AML-193 (cell line): ENCODE measurements at places on chromosomes 7 and 10.
A peak's percentile ranks its signal among the peaks of the same experiment; 100 is the strongest.

GRCh38 chr7:14125998-14126397, 136.5 kb upstream of the ETV1 start:
- DNase-seq = no peak

DNA sequence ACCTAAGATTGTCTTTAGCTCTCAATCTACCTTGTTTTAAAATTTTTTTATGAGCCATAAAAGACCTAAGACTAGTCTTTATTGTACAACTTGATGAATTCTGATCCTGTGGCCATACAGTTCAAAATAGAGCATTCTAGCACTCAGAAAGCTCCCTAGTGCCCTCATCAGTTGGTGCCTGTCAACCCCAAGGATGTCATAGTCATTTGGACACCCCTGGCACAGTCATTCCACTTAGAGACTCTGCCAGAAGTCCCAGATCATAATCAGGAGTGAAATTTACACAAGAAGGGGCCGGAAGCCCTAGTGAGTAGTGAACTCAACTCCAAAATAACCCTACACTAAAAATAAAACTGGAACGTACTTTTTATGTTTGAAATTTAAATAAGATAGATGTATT, 80.0 kb upstream of the INSIG1 start:
- DNase-seq = no peak

GRCh38 chr7:50182759-50183158, 89.7 kb upstream of the ZPBP start:
- peak; percentile 73 for DNase-seq

- no peak for DNase-seq
Measured at GRCh38 chr10:20677340-20677739, 219.8 kb downstream of the NEBL start.

GRCh38 chr7:158650821-158651225, 53.8 kb downstream of the NCAPG2 start:
- DNase-seq = no peak

GRCh38 chr7:126450269-126450671, 802.5 kb downstream of the GRM8 start:
- peak; percentile 18 for DNase-seq

- no peak for DNase-seq
Measured at GRCh38 chr10:63414481-63415260, 51.1 kb downstream of the JMJD1C start.

- DNase-seq = peak; percentile 13
Measured at GRCh38 chr7:152512706-152513105, 76.9 kb upstream of the KMT2C start.

DNA sequence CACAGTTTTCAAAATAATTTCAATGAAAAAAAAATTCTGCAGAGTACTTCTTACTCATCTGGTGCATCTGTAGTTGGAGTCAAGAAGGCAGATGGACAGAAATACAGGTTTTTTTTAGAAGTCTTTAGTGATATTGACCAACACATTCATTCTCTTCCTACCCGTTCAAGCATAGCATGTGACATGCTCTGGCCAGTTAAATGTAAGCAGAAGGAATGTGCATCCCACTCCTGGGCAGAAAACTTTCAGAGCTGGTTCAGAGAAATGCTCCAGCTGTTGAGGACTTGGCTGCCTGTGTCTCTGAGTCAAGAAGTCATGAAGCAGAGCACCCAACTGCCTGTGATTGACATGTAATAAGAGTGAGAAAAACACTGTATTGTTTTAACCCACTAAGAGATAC, 665.3 kb upstream of the IGFBP3 start:
- DNase-seq = no peak

GRCh38 chr10:68251625-68252495, 19.9 kb upstream of the ATOH7 start:
- no peak for DNase-seq

DNA sequence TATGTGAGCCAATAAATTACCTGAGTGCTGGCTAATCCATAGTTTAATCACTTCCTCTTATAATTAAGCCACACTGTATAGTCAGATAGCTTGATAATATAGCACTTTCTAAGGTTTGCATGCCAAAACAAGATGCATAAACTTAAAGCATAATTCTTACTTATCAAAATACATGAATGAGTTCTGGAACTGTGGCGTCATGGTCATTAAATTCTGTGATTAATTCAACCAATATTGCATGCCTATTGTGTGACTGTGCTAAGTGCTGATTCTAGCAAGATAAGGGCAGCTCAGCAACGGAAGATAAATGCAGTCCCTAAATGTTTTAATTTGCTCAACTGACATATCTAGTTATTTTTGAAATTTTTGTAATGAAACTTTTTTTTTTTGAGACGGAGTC, 29.7 kb downstream of the HOXA1 start:
- no peak for DNase-seq

GRCh38 chr7:80918399-80918798, 452 bp downstream of the SEMA3C start:
- no peak for DNase-seq

DNA sequence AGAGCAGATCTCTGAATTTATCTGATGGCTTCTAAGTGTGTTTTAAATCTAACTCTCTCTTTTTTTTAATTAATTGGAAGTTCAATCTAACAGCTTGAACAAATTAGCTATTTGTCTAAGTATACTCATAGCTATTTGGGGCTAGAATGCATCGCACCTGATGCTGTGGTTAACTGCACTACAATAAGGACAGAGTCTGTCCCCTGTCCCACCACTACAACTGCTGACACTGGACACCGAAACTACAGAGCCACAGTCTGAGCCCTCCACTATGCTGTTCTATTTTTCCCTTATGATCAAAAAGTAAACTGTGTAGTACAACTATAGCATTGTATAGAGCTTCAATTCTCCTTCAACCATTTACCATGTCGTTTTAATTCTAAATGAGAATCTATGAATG, 89.4 kb upstream of the AHR start:
- no peak for DNase-seq

DNA sequence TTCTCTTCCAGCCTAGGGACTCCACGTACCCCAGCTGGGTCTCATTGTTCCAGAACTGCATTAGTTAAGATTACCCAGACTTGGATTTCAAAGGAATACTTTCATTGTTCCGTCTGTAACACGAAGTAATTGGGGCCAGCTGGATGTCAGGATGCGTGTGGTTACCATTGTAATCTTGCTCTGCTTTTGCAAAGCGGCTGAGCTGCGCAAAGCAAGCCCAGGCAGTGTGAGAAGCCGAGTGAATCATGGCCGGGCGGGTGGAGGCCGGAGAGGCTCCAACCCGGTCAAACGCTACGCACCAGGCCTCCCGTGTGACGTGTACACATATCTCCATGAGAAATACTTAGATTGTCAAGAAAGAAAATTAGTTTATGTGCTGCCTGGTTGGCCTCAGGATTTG, 21.0 kb downstream of the LRRC17 start:
- no peak for DNase-seq

DNA sequence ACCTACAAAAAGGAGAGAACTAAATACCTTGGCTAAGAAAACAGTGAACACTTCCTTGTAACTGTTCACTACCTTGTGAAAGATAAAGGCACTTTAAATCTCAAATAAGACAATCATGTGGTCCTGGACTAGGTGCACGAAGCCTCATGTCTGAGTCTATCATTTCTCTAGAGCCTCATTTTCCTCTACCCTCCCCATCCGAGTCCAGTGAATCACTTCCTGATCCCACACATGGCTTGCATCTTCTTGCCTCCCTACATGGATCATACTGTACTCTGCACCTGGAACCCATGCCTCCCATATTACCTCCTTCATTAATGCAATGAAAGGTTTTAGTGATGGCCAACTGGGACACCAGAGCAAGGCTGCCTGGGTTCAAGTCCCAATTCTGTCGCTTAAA, 34.5 kb downstream of the SNX10 start:
- DNase-seq = no peak

DNA sequence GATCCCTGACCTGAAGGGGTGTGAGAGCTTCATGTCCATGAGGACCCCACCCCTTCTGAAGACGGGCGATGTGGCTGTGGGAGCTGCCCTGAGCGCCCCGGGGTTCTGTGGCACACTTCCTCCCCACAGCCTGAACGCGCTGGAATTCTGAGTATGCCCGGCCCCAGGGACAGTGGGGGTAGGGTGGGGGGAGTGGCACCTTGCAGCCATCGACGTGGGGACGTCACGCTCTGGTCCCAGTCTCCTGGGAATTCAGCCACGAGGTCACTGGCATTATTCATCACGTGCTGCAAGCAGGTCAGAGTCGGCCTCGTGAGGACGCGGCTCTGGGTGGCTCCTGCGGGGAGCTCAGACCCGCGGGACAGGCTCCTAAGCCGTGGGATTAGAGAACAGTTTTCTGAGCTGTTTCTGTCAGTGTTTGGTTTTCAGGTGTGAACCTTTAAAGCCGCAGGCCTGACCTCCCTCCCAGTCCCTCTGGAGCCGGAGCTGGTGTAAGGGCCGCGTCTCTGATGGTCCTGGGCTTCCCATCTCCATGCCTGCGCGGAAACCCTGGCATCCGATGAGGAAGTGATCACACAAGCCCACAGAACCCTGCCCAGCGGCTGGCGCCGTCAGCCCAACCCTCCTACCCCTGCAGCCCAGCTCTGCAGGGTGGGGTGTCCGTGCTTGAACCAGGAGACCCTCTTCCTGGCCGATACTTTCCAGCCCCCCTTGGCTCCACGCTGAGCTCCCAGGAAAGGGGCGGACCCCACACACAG, 16.1 kb downstream of the GPR146 start:
- no peak for DNase-seq

DNA sequence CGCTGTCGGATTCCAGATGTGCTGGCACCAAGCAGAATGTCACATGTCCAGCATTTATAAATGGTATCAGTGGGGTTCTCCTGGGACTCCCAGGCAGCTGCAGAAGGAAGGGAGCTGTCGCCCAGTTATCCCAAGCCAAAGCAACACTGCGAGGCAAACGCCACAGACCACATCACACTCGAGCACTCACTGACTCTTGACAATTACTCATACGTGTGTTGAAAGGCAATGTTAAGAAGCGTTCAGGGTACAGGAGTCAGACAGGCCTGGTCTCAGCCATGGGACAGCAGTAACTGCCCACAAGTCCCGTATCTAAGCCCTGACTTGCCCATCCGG, 113.4 kb downstream of the DIP2C start:
- DNase-seq = no peak

DNA sequence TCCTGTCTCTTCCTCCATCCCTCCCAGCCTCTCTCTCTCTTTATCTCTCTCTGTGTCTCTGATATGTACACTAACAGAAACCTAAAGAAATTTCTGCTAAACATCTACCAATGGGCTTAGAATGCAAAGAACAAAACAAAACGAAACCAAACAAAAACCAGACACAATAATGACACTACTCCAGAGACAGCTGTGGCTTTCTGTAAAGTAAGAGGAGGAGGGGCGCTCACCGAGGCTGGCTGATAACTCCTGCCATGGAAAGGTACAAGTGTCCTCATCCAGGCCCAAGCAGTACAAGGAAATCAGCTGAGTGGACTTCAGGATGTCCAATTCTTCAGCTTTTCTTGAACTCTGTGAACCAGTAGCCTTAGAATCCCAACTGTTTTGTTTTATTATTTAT, 70.4 kb upstream of the FZD8 start:
- DNase-seq = no peak

DNA sequence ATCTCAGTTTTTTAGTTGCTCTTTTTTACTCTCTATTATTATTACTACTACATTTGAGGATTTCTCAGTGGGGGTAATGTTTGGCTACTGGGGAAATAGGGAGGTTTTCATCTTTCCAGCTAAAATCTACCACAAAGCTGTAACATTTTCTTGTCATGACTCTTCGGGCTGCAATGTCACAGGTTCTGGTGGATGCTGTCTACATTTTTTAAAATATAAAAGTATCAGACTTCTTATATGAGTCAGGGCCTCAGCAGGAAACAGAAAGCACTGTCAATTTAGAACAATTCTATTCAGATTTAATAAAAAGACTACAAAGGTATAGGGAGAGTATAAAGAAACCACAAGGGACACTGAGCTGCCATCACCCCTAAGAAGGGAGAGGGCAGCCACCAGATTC, 61.6 kb downstream of the DNAJC12 start:
- DNase-seq = no peak

GRCh38 chr7:92437956-92438491, 9.3 kb upstream of the GATAD1 start:
- DNase-seq = no peak

DNA sequence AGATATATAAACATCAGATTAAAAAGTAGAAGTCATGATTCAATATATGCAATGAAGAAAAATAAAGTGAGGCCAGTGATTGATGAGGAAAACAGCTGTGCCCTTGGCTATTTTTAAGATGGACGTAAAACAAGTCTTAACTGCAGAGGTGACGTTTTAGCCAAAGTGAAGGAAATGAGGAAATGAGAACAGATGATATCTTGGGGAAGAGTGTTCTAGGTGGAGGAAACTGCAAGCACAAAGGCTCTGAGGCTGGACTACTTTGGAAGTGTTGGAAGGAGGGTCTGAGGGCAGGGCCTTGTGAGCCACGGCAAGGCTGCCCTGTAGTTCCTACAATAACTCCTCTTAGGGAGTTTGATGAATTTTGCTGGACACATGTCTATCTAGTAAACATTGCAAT, 140.5 kb upstream of the AKR1E2 start:
- no peak for DNase-seq

- no peak for DNase-seq
Measured at GRCh38 chr7:159026271-159027055, 118.2 kb downstream of the VIPR2 start.

DNA sequence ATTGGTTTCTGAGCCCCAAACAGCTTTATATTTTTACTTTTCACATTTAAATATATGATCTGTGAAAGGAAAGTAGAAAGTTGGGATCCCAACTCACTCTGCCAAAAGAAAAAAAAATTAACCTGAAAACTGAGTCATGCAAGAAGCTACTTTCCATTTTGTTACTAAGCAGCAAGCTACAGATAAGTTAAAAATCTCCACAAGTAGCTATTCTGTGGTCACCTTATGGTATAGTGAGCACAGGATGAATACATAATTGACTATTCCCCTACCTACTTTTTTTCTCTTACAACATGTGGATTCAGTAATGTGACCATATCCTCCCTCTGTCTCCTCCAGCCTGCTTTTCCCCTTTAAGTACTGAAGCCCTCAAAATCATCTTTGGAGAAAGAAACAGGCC, 30.3 kb upstream of the CREB3L2 start:
- no peak for DNase-seq

DNA sequence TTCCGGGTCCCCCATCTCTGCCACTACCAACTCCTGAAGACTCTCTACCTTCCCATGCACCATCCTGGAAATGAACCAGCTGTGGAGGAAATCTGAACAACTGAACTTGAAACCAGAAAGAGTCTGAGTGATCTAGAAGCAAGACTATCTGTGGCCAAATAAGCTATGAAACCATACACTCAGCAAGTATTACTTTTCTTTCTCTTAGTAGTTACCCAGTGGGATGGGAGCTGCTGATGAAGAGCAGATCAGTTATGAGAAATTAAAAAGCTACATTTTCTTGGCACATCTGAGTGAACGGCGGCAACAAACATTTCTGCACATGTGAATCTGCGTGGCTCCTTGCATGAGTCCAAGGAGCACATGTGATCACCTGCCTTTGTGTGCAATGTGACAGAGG, 31.6 kb upstream of the AGK start:
- no peak for DNase-seq

GRCh38 chr10:110040767-110041478, 33.1 kb downstream of the ADD3 start:
- DNase-seq = no peak
